EL (cell line): ENCODE measurements at places on chromosomes 12 and 14.
A peak's percentile ranks its signal among the peaks of the same experiment; 100 is the strongest.

GRCh38 chr12:112586148-112586783, 167.5 kb downstream of the PTPN11 start:
- DNase-seq: no peak

GRCh38 chr14:68814539-68815297, 21.9 kb upstream of the ZFP36L1 start:
- DNase-seq: peak; percentile 69

GRCh38 chr12:32891956-32892355, 4.6 kb downstream of the PKP2 start:
- DNase-seq: peak; percentile 68

DNA sequence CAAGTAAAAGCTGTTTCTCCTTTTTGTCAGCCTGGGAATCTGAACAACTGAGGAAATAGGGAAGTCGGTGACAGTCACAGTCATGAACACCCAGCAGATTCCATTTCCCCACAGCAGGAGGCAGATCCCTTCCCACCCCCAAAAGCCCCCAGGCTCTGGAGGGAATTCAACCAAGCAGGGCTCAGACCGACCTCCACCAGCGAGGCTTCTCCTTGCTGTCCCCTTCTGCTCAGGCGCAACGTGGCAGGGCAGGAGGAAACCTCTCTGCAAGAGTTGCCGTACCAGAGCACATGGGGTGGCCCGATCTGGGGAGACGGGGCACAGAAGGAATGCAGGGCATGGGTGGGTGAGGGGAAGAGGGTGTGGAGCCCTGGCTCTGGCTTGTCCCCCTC, 319 bp downstream of the GALNT6 start:
- peak; percentile 53 for DNase-seq

DNA sequence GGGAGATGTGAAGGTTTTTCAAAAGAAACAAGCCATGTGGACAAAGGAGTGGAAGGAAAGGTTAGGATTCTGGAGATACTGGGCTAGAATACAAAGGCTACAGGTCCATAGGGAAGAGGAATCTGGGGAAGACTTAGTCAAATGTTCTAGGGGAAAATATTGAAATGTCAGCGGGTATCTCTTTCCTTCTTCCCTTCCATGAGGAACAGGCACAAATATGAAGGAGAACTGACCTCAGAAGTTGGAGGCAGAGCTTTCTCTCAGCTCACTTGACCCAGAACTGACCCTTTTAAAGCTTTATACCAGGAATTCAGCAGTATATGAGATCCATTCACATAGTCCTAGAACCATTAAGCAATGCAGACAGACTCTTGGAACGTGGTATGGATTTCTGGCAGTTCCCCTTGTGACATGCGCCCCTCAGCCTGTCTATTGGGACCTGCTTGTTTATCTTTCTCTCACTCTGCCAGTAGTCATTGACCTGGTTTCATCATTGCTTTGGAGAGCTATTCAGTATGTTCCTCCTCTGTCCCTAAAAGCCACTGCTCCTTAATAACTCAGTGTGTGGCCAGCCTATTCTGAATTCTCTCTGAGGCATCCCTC, 43.0 kb upstream of the GSG1 start:
- DNase-seq: no peak

- no peak for DNase-seq
These were observed 15.2 kb upstream of the HSPA2 start for GRCh38 chr14:64525354-64525753.

DNA sequence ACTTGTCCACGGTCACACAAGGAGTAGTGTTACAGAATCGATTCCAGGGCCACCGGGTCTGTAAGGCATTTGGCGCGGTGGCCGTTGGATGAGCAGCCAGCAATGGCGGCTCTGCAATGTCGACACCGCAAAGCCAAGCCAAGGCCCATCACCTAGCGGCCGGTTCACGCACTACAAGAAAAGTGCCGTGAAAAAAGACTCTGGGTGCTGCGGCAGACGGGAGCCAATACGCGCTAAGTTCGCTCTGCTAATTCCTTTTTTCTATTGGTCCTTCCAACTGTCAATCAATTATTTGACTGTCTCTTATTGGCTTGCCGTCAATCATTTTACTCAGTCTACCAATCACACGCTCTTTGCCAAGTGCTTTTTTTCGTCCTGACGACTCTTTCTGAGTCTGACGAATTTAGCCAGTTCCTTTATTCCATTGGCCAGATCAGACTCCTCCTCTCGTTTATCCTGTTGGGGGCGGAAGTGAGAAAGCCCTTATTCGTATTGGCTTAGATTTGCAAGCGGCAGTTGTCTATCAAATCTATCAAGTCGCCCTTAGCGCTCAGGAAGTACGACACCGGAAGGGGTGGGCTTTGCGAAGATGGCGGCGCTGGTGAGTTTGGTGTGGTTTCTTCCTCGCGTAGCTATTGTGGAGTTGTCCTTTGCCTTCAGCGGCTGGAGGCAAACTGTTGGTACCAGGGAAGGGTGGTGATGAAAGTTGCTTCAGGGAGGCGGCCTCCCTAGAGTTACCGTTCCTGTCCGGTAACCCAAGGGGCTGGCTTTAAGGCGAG, at the start of gene NGDN:
TSS of gene NGDN (plus strand) at position 577 of the 779 bp plus-strand sequence. CDS start at position 590, 13 bp downstream.
- DNase-seq: peak; percentile 100

DNA sequence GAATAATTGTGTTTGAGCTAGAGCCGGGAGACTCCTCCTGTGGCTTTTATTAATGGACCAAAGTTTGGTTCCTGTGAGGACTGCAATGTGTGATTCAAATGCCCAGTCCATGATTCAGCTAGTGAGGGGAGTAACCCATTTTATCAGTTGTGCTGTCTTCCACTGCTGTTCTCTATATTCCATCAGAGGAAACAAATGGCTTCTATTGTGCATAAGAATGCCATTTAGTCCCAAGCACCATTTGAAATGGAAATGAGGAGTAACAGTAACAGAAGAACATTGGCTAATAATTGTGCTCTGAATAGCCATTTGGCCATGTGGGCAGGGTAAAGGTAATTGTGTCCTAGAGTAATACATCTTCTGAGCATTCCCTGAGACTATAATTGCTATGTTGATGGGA, 642.7 kb downstream of the DIO2 start:
- DNase-seq: peak; percentile 14

- DNase-seq: no peak
These were observed 743.9 kb upstream of the FLRT2 start for GRCh38 chr14:84785996-84786395.
